Activated T-cell treated with anti-CD3 and anti-CD28 coated beads for 24 hours (primary cell): ENCODE measurements at places on chromosomes 12 and 14.

DNA sequence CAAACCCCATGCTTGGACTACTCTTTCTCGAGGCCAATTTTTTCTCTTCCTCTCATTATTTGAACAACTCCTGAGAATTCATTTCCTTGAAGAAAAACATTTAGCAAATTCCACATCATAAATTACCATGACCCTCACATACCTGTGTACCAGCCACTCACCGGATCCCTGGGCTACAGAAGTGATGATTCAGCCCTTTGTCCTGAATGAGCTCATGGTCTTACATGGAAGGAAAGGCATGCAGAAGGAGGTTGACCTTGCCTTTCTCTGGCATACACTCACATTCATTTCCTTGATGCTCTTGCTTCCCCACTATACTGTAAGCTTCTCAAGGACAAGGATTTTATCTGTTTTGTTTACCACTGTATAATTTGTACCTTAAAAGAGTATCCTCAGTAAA, 191.5 kb downstream of the SLC5A8 start:
- DNase-seq, result no peak

- DNase-seq, result no peak
Observed at GRCh38 chr12:69354172-69354555, 5.4 kb upstream of the YEATS4 start.

GRCh38 chr14:65354715-65355114, 57.8 kb upstream of the FUT8 start:
- DNase-seq, result no peak

DNA sequence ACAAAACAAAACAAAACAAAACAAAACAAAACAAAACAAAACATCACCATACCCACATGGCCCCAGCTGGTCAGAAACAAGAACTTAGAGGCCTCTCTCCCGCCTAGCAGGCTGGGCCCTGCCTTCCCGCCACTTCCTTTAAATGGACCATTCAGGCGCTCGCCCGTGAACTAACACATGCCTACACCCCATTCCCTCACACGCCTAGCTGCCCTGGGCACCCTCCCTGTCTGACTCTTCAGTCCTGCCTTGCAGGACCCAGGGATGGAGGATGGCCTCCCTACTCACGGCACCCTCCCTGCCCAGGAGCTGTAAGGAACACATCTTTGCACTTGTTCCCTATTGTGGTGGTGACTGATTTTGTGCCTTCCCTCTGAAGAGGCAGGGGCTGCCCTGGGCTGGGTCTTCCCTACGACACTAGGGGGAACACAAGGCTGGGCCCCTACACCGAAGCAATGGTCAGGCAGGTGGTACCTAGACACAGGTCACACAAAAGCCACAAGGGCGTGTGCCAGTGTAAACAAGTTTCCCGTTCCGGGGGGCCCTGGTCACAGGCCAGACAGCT, 21.5 kb downstream of the P2RX2 start:
- no peak for DNase-seq

GRCh38 chr12:117835156-117835555, 133.6 kb downstream of the KSR2 start:
- no peak for DNase-seq

- DNase-seq, result no peak
Observed at GRCh38 chr12:124518051-124518932, 49.1 kb downstream of the NCOR2 start.

- DNase-seq, result peak; percentile 35
Observed at GRCh38 chr14:68682166-68683103, 110.4 kb downstream of the ZFP36L1 start.
